ENCODE measurements at places on chromosomes 2 and 18.

DNA sequence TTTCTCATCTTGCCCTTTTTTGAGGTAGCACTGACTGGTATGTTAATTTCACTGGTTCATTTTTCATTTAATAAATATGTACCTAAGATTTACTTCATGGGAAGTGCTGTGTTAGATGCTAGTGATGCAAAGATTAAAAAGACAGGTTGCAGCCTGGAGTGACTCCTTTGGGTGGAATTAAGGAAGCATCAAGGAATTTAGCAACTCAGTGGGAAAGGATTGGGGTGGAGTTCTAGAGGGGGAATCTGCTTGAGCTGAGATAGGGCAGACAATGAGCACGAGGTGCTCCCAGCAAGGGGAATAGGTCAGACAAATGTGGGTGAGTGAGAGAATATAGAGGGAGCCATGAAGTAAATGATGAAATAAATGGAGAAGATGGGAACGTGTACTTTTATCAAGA lies 57.0 kb downstream of the LYPD6 start:
- no peak for DNase-seq

GRCh38 chr2:127611076-127611925 lies 34.7 kb upstream of the GPR17 start:
- DNase-seq = no peak

GRCh38 chr2:98891591-98891990 lies 44.4 kb downstream of the CRACDL start:
- DNase-seq = no peak

DNA sequence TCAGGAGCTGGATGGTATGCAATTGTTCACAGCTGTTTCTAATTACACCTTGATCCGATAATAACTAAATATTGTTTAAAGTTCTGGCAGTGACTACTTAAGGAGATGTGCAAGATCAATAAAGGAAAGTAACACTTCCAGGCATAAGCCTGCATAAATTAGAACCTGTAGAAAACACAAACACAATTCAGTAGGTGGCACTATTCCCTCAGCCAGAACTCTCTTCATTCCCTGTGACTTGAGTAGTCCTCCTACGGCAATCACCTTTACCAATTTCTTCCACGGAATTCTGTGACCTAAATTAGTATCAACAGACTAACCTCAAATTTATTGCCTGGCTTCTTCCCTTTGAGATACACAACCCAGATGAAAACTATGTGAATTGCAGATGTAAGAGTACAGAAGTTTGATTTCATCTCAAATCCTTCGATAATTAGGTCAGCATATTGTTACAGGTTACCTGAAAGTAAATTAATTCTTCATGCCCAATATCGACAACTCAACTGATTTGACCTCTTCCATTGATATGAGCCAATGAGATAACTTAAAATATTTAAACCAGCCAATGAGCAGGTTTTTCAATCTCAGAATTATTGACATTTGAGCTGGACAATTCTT lies 137.8 kb downstream of the PID1 start:
- no peak for DNase-seq

GRCh38 chr18:7946734-7947377 lies 379.7 kb downstream of the PTPRM start:
- DNase-seq = no peak

- DNase-seq = no peak
Observed at GRCh38 chr2:52356556-52356955, 1324.6 kb upstream of the NRXN1 start.

DNA sequence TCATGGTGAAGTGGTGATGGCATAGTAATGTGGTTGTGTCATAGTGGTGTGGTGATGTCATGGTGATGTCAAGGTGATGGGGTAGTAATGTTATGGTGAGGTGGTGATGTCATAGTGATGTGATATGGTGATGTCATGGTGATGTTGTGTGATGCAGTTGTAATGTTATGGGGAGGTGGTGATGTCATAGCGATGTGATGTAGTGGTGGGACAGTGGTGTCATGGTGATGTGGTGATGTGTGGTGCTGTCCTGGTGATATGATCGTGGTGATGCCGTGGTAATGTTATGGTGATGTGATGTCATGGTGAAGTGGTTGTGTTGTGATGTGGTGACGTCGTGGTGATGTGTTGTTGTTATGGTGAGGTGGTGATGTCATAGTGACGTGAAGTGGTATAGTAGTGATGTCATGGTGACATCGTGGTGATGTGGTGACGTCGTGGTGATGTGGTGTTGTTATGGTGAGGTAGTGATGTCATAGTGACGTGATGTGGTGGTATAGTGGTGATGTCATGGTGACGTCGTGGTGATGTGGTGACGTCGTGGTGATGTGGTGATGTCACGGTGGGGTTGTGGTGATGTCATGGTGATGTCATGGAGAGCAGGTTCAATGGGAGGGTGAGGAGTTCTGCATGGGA lies 242.7 kb upstream of the MYT1L start:
- no peak for DNase-seq

DNA sequence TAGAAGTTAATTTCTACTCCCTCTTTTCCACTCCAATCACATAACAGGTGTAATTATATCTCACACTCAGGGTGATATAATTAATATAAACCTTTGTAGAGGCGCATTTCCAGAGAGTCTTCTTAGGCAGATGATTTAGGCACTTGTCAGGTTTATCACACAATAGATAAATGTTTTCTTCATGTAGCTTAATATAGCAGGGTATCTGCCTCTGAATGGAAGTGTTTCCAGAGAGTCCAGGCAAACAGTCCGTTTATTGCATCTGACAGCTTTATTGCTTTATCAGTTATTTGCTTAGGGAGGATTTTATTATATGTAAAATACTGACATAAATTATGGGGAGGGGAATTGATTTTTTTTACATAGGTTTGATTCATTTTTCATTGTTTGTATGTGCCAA lies 766.3 kb downstream of the SLC4A3 start:
- DNase-seq = no peak

GRCh38 chr2:215002500-215002899 lies 135.9 kb downstream of the ABCA12 start:
- no peak for DNase-seq

- DNase-seq = peak; percentile 66
Observed at GRCh38 chr2:84881581-84882413, 913 bp upstream of the TRABD2A start.

DNA sequence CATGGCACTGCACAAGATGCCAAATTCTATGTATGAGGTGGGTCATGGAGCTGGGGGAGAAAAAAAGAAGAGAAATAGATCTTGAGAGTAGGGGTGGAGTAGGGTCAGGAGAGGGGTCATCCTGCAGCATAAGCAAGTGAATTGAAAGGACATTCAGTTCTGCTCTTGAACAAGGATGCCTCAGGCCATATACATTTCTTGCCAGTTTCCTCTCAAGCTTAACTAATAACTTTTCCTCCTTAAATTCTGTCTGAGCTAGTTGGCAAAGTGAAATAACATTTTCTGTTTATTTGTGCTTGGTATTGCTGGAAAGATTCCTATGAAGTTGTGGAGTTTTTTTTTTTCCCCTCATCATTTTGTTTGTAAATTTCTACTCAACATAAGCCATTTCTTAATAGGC lies 99.0 kb upstream of the LTBP1 start:
- no peak for DNase-seq

DNA sequence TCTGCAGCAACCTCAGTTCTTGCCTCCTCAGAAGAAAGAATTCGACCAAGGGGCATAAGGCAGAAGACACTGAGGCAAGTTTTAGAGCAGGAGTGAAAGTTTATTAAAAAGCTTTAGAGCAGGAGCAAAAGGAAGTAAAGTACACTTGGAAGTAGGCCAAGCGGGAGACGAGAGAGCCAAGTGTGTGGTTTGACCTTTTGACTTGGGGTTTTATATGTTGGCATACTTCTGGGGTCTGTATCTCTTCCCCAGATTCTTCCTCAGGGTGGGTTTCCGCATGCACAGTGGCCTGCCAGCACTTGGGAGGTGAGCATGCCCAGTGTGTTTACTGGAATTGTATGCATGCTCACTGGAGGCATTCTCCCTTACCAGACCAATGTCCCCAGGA lies 59.3 kb upstream of the ANKRD44 start:
- no peak for DNase-seq

- DNase-seq = no peak
Observed at GRCh38 chr2:124647663-124648062, 622.6 kb downstream of the CNTNAP5 start.

GRCh38 chr2:23157812-23158211 lies 227.2 kb upstream of the KLHL29 start:
- DNase-seq = no peak

- DNase-seq = no peak
Observed at GRCh38 chr18:40985436-40985835, 969.6 kb upstream of the PIK3C3 start.

DNA sequence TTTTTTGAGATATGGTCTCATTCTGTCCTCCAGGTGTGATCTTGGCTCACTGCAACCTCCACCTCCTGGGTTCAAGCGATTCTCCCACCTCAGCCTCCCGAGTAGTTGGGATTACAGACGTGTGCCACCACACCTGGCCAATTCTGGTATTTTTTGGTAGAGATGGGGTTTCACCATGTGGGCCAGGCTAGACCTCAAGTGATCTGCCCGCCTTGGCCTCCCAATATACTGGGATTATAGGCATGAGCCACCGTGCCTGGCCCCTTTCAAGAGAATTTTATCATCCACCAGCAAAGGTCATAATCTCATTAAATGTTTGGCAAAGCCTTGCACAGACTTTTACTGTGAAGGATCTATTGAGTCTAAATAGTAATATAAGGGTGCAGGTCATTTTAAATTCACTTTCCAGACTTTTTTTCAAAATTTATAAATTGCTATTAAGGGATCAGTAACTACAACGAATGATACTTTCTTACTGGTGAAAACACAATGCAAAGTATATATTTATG lies 2.5 kb downstream of the HADHA start:
- no peak for DNase-seq

DNA sequence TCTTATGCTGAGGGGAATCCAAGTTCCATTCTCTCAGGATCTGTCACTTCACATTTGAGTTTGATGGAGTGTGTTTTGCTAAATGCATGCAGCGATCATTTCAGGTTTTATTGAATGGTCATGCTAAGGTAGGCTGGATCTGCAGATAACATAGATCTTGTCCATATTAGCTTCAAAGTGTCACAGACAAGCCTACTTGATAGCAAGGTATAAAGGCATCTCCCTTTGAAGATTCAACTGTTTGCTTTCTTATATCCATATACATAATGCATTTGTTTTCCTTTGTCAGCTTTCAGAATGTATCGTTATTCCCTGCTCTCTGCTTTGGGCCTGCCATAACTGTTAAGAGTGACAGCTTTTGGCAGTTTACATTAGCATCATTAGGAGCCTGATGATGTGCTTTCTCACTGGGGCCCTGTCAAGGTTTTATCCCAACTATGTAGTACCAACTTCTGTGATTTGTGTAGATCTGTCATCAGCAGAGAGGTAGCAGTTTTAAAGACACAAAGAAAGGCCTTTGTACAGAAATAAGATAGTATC lies 604.3 kb upstream of the CDH7 start:
- no peak for DNase-seq

DNA sequence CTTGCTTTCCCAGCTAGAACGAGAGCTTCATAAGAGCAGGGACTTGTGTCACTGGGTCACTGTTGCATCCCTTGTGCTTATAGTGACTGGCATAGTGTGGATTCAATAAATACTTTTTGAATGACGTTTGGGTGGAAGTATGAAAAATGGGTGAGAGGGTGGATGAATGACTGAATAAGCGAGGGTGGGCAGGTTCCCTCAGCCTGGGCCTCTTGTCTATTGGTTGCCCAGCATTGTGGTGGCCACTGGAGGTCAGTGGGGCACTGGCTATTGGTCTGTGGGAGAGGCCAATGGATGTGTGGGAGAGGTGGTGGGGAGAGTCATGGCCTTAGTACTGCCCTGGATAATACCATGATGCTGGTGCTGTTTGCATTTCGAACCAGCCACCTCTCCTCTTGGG lies 93.8 kb upstream of the SKOR2 start:
- DNase-seq = no peak

GRCh38 chr18:44793194-44793593 lies 112.5 kb downstream of the SETBP1 start:
- DNase-seq = no peak

DNA sequence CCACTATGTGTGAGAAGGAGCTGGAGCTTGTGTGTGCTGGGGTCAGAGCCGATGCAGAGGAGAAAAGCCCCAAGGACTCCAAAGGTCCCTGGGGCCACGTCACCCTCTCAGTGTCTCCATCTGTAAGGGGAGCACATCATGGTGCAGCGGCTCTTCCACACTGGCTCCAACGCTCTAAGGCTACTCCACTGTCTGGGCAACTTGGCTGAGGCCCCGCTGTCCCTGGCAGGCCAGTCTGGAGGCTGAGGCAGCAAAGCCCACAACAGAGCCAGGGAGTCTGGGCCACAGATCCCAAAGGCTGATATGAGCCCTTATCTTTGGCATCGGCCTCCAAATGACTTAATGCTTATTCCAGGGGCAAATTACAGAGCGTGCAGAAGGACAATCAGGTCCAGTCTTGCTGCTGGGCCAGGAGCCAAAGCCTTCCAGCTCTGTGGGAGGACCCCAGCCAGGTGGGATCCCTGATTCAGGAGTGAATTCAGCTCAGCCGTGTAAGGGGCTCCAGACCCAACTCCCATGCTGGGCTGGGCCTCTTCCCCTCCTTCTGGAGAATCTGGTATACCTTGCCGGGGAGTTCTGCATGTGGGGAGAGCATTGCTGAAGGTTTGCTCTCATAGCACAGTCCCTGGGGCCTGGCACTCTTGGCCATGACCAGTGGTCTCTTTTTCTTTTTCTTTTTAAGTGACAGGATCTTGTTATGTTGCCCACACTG lies 1.8 kb upstream of the DUSP2 start:
- DNase-seq = no peak

- no peak for DNase-seq
Observed at GRCh38 chr2:207640661-207641060, 15.5 kb upstream of the METTL21A start.

- DNase-seq = no peak
Observed at GRCh38 chr2:196468394-196468793, 171.1 kb upstream of the CCDC150 start.

DNA sequence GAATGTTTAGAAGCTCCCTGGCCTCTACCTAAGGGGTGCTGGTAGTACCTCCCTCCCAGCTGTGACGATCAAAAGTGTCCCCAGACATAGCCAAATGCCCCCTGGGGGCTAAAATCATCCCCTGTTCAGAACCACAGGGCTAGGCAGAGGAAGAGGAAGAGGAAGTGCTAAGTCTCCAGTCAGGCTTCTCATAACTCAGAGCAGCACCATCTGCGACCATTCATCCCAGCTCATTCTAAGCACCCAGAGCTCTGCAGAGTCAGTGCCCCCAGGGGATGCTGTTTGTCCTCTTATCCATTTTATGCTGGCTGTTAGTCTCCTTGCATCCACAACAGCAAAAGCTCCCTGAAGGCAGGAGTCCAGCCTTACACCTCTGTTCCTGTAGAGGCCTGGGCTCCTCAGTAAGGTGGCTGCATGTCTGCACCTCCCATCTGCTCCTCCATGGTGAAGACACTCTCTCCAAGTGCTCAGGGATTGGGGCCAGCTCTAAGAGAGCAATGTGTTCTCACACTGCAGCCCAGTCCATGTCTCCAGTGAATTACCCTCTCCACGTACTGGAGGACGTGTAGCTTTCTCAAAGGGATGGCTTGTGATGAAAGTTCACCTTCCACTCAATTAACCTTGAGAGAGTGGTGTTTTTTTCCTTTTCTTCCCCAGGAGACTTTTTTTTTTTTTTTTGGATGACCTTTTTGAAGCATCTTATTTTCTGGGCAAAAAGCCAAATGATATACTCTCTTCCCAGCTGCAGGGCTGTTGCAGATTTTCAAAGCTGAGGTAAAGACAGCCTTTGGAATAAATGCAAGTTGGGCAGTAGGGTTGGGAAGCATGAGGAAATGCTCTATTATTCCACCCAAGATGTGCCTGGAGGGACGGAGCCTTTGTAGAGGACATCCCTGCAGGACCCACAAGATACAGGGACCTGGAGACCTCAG lies 158.9 kb upstream of the SLC14A2 start:
- no peak for DNase-seq
